CD4-positive, alpha-beta T cell treated with Interleukin-15 for 4 hours (primary cell): ENCODE measurements at places on chromosomes 2 and 18.

DNA sequence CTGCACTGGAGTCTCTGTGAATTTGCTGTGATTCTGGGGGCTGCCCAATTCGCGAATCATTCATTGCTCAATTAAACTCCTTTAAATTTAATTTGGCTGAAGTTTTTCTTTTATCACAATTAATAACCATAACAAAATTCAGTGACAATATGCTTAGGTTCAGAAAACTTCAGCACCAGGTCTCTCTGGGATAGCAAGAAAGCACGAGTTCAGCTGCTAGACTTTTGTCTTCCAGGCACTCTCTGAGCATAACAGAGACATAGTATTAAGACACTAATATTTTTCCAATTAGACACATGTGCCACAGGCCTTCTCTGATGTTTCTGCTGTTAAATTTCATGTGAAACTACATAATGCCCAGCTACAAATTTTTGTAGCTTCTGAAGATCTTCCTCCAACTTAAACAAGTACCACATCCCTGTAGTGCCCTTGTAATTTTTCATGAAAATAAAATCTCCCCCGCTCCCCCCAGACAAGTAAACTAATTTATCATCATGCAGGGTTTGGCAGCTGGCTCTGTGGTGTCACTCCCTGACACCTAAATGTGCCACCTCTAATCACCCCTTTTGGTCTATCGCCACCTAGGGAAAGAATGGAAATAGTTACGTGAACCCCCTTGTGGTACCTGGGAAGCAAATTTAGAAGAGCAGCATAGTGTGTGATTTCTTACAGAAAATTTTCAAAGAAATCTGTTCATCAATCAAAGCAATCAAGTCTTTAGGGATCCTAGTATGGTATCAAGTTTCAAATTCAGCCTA lies 94.1 kb downstream of the CSRNP3 start:
- DNase-seq, result no peak

DNA sequence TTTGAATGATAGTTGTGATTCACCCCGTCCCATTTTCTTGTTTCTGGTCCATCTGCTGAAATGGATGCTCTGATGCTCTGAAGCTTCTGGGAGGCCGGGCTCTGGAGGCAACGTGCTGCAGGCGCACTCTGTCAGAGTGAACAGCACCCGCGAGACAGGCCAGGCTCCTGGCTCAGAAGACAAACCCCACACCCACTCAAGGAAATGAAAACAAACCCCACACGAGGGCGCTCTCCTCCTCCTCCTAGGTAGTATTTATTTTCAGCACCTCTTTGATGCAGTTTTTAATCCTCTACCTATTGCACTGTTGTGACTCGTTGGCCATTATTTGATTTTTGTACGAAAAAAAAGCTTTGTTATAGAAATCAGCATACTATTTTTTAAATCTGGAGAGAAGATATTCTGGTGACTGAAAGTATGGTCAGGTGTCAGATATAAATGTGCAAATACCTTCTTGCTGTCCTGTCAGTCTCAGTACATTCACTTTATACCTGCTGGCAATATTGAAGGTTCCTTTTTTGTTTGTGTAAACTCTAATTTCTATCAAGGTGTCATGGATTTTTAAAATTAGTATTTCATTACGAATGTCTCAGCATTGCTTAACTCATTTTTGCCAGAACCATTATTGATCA lies 10.3 kb upstream of the CHST10 start:
- peak; percentile 49 for DNase-seq

DNA sequence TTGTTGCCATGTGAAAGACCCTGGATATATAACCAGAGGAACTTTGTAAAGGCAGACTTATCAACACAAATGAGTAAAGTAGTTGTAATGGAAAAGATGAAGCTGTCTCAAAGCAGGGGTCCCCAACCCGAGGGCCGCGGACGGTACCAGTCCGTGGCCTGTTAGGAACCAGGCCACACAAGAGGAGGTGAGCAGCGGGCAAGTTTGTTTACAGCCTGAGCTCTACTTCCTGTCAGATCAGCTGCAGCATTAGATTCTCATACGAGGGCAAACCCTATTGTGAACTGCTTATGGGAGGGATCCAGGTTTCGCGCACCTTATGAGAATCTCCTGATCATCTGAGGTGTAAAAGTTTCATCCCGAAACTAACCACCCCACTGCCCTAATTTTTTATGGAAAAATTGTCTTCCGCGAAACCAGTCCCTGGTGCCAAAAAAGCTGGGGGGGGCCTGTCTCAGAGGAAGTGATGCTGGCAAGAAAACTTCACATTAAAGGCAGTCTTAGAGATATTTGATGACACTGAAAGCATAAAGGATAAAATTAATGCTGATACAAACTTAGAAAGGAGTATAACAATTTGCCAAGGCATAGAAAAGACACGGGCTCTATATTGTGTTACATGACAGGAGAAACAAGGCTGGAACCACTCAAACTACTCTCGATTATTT lies 57.5 kb upstream of the MSTN start:
- DNase-seq, result no peak

DNA sequence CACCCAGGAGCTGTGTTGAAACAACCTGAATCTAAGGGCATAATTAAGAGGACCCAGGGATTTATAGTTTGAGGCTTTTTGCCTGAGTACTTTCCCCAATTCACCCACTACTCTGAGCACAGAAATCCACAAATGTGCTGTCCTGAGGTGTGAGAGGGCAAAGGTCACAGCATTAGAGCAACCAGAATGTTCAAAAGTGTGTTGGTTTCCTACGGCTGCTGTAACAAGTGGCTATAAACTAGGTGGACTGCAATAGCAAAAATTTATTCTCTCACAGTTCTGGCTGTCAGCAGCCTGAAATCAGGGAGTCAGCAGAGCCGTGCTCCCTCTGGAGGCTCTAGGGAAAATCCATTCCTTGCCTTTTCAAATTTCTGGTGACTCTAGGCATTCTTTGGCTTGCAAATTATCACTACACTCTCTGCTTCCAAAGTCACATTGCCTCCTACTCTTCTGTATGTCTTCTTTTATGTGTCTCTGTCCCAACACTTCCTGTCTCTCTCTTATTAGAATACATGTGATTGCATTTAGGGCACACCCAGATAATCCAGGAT lies 91.4 kb upstream of the TACR1 start:
- DNase-seq, result no peak

- DNase-seq, result no peak
Measured at GRCh38 chr2:241547781-241548450, 10.6 kb upstream of the BOK start.

DNA sequence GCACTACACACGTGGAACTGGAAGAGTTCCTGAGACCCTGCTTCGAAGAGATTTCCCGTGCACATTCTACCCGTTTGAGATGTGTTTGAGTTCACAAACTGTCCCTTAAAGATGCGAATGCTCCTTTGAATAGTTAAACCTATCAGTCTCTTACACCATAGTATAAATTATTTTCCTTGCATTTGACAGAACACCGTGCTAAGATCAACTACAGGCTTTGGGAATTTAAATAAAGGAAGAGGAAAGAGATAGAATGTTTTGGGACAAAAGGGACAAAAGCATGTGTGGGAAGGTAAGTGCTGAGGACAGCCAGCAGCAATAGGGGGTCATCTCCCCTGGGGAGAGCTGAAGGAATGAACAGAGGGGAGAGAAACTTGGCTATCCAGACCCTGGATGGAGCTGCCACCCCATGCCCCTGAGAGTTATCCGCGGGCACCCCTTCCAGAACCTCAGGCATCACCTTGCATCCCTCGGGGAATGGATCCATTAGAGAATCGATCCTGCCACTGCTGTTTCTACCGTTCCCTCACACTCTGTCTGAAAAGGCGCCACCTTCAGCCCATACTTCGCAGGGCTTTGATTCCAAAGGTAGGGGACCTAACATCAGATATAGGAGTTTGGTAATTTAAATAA lies 888 bp upstream of the ADCY3 start:
- DNase-seq, result peak; percentile 24
